Coronary artery (tissue), 2 donors: ENCODE measurements at places on chromosomes 5 and 9.

DNA sequence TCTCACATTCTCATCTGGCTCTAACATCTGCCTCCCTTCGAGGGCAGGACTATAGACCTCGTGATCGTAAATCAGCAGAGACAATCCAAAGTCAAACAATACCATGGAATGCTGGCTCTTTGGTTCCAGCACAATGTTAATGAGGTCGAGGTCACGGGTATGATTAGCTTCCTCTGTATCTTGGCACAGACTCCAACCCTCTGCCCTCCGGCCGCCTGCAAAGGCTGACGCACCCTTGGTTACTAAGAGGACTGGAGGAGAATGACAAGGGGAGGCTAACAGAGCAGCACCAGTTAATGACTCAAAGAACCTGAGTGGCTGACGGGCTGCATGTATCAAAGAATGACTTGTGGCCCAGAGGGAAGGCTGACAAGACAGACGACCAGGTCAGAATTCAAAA, 10.1 kb downstream of the LHFPL2 start:
- no peak for DNase-seq

DNA sequence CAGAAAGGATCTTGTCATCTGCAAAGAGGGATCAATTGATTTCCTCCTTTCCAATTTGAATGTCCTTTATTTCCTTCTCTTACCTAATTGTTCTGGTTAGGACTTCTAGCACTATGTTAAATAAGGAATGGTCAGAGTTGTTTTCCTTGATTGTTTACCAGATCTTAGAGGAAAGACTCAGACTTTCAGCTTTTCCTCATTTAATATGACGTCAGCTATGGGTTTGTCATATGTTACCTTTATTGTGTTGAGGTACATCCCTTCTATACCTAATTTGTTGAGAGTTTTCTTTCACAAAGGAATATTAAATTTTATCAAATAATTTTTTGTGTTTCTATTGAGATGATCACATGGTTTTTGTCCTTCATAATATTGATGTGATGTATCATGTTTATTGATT, 656.5 kb upstream of the GRAMD2B start:
- no peak for DNase-seq

DNA sequence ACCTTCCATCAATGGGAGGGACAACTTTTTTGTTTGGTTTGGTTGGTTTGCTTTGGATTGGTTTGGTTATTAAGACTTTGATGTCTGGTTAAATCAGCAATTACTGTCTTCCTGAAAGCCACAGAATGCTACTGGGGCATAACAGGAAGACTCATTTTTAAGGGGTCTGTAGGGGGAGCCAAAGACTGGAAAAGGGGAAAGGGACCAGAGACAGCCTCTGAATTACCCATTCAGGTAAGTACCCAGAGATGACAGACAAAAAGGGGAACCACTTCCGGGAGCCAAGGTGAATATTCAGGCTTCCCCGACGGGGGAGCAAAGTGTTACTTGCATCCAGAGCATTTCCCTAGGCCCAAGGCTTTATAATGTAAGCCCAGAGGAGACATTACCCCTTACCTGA, 4.6 kb upstream of the FEM1C start:
- DNase-seq, result no peak

DNA sequence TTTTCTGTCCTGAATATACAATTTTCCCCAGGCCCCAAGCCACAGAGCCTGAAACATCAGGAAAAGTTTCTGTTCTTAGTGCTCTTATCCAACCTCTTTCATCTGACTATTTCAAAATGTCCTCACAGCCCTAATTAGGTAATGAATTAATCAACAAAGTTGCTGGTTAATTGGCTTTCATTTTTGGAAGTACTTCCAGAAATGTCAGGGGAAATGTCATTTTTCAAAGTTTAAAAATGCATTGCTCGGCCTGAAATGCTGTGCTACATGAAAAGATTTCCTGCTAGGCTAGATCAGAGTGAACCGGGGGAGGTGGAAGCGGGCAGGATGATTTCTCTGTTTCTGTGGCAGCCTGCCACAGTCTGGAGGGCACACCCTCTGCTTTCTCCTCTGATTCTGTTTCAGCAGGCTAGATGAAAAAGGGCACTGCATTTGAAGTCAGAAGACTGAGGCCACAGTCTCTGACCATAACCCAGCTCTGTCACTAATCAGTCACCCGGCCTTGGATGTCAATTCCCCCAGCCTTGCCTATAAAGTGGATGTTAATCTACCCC, 55.9 kb upstream of the BARX1 start:
- no peak for DNase-seq

- no peak for DNase-seq
These were observed 3.9 kb downstream of the LCN8 start for GRCh38 chr9:136754059-136754572.

DNA sequence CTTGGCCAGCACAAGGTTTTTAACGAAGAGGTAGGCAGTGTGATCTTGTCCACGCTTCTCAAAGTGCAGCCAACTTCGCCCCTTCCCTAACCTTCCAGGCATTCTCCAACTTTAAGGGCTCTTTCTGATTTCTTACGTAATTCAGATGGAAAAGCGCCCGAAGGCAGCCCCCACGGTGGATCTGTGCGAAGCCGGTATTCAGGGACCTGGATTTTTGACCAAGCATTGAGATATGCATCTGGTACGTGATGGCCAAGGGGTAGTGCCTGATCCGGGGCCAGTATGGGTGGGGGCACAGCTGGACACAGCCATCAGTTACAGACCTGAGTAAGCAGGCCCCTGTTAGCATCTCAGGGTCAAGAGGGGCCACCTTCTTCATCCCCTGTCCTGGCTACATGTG, 80.0 kb downstream of the AMBP start:
- peak; percentile 58 for DNase-seq
